ENCODE measurements at places on chromosomes 7 and 10. TPM values are rescaled to one million over a fixed set of nuclear protein-coding genes. Genes with fewer than 3 reads are reported as not detected.

- no peak for DNase-seq
- no peak overlapping the region for H3K27ac ChIP-seq
- no peak overlapping the region for H3K4me3 ChIP-seq
- no peaks in the 10 kb centered on the region for H3K27me3 ChIP-seq
- no peaks in the 10 kb centered on the region for H3K36me3 ChIP-seq
Observed at GRCh38 chr7:129343099-129343700, 91.0 kb upstream of the STRIP2 start.

Gene AKR1C1
- total RNA-seq: 397 TPM

GRCh38 chr7:98870121-98870651 lies 372 bp upstream of the TMEM130 start:
- H3K27ac ChIP-seq: no peak overlapping the region

Gene A1CF
- 204 TPM for total RNA-seq

Gene FGFR2
- total RNA-seq: 17.0 TPM

DNA sequence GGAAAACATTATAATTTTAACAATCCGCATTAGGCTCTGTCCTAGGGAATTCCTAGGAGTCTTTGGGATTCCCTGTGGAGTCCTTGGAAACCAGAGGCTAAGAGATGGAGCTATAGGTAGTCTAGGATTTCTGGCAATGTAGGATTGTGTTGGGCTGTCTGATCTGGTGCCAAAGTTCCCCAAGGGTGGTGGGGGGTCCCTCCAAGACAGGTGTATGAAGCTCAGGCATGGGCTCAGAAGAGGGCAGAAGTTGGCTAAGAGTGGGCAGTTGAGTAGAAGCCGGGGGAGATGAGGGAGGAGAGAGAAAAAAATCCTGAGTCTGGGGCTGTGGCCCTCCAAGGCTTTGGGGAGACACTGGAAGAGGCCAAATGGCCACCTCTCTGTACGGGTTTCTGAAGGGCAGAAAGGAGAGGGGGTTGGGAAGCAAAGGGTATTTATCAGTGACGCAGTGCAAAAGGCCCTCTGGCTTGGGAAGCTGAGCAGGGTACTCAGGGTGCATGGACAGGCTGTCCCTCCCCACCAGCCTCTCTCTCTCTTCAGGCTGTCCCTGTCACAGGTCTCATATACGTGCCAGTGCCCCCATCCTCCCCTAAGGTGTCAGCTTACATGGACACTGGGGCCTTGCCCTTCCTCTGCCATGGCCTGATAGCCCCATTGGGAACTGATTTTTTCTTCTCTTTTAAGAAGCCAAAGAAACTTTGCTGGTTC lies 929 bp downstream of the HOXA6 start:
- no peaks in the 10 kb centered on the region for H3K4me1 ChIP-seq
- H3K4me3 ChIP-seq: no peak overlapping the region
- DNase-seq: no peak
- H3K27ac ChIP-seq: no peak overlapping the region

DNA sequence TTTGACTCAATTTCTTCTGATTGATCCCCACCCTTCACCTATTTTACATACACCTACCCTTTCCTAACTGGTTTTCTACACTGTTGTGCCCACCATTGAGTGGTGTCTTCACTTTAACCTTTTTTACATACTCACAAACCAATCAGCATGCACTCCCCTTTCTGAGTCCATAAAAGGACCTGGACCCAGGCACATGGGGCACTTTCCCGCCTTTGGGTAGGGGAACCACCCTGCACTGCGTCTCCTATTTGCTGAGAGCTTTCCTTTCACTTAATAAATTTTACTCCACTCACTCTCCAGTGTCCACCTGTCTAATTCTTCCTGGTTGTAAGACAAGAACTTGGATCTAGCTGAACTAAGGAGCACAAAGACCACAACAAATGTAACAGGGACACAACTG lies 33.8 kb downstream of the ANKMY2 start:
- no peaks in the 10 kb centered on the region for H3K36me3 ChIP-seq
- no peak overlapping the region for H3K4me3 ChIP-seq
- H3K4me1 ChIP-seq: no peaks in the 10 kb centered on the region
- H3K27ac ChIP-seq: no peak overlapping the region
- DNase-seq: no peak
- no peaks in the 10 kb centered on the region for H3K27me3 ChIP-seq

GRCh38 chr10:95821720-95822119 lies 65.8 kb downstream of the ENTPD1 start:
- DNase-seq: no peak
- H3K27ac ChIP-seq: no peak overlapping the region
- H3K36me3 ChIP-seq: no peaks in the 10 kb centered on the region
- H3K4me1 ChIP-seq: no peaks in the 10 kb centered on the region

DNA sequence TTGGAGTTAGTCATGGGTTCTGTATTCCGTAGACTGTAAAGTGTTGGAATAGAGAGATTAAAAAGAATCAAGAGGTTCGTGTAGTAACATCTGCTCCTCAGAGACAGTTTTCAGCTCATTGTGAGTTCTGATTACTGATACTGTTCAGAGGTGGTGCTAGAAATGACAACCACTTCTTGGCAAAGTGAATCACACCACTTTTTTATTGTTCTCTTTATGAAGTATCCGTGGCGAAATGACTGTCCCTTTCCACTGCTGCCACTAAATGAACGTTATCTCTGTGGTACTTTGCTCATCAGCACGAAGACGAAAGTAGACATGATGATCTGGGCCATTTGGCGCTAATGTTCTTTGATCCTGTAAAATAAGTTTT lies 860 bp downstream of the RPP30 start:
- H3K4me3 ChIP-seq: peak overlapping the region; percentile 77
- peaks cover 8% of the 10 kb centered on the region for H3K4me1 ChIP-seq
- no peaks in the 10 kb centered on the region for H3K36me3 ChIP-seq
- peaks cover 4% of the 10 kb centered on the region for H3K27me3 ChIP-seq

Gene ALOX5
- total RNA-seq: 3.7 TPM

Gene SGCE
- total RNA-seq: 16.6 TPM

Gene NKX2-3
- not detected for total RNA-seq

Gene FKBP6
- total RNA-seq: not detected

- H3K4me3 ChIP-seq: no peak overlapping the region
- no peaks in the 10 kb centered on the region for H3K27me3 ChIP-seq
- H3K36me3 ChIP-seq: no peaks in the 10 kb centered on the region
- no peaks in the 10 kb centered on the region for H3K4me1 ChIP-seq
Observed at GRCh38 chr10:125592897-125593296, 90.1 kb downstream of the TEX36 start.

DNA sequence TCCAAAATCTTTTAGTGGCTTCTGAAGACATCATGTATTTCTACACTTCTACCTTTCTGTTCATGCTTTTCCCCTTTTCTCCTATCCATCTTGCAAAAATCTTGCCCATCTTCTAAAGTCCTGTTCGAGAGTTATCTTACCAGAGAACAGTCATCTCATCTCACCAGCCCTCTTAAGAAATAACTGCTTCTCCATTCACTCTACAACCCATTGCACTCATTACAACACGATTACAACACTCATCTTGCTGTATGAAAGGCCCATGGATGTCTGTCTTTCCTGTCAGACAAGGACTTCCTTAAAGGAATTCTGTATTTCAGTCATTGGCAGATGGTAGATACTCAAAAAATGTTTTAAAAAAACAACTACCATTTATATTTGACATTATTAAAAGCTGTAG lies 30.8 kb downstream of the ZNF438 start:
- H3K27ac ChIP-seq: no peak overlapping the region
- DNase-seq: no peak
- no peaks in the 10 kb centered on the region for H3K36me3 ChIP-seq
- H3K27me3 ChIP-seq: no peaks in the 10 kb centered on the region
- H3K4me3 ChIP-seq: no peak overlapping the region
- peaks cover 3% of the 10 kb centered on the region for H3K4me1 ChIP-seq

GRCh38 chr10:28181478-28182096 lies 121.3 kb downstream of the MPP7 start:
- H3K36me3 ChIP-seq: no peaks in the 10 kb centered on the region
- H3K27ac ChIP-seq: no peak overlapping the region
- H3K4me3 ChIP-seq: no peak overlapping the region
- H3K4me1 ChIP-seq: no peaks in the 10 kb centered on the region
- no peaks in the 10 kb centered on the region for H3K27me3 ChIP-seq

Gene PDLIM1
- total RNA-seq: 105 TPM

GRCh38 chr10:43409385-43410109 lies 561 bp upstream of the HNRNPF start:
- H3K27ac ChIP-seq: peak overlapping the region; percentile 91
- DNase-seq: peak; percentile 65
- H3K4me1 ChIP-seq: peaks cover 24% of the 10 kb centered on the region
- H3K27me3 ChIP-seq: no peaks in the 10 kb centered on the region
- no peaks in the 10 kb centered on the region for H3K36me3 ChIP-seq
- H3K4me3 ChIP-seq: peak overlapping the region; percentile 77

Gene PURB
- total RNA-seq: 6.9 TPM

DNA sequence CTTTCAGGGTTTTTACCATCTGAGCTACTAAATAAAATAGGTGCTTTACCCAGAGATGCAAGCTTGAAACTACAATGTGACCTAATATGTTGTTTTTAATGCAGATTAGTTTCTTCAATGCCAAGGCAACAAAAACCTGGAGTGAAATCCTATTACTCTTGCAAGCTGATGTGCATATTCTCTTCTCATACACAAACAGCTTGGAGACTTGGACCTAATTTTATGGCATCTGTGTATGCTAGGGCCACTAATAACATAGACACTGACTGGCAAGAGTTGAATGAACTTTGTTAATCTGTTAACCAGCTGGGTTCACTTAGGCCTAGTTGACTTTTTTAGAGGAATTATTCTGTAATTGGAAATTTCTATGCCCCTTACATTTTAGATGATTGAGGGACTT lies 23.4 kb upstream of the SMIM30 start:
- H3K36me3 ChIP-seq: no peaks in the 10 kb centered on the region
- DNase-seq: no peak
- no peaks in the 10 kb centered on the region for H3K27me3 ChIP-seq

- DNase-seq: no peak
- no peaks in the 10 kb centered on the region for H3K27me3 ChIP-seq
- no peaks in the 10 kb centered on the region for H3K36me3 ChIP-seq
- no peaks in the 10 kb centered on the region for H3K4me1 ChIP-seq
- no peak overlapping the region for H3K4me3 ChIP-seq
Observed at GRCh38 chr7:136900005-136900404, 31.6 kb downstream of the CHRM2 start.

DNA sequence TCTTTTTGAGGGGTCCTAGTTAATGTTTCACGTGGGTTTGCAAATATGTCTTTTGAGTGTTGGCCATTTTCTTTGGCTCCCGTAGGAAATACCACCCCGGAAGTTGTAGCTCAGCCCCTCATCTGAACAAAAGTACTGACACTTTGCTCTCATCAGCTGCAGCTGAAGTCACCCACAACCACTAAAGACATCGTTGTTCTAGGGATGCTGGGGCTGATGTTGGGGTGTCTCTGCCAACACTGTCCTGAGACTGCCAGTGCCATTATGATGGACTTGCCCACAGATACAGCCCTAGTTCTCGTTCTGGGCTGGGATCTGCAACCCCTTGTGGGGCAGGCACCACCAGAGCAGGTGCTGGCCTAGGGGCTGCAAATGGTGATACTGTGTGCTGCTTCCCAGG lies 82.6 kb upstream of the ARHGAP21 start:
- H3K4me3 ChIP-seq: no peak overlapping the region
- no peak overlapping the region for H3K27ac ChIP-seq
- no peak for DNase-seq
- H3K27me3 ChIP-seq: no peaks in the 10 kb centered on the region

DNA sequence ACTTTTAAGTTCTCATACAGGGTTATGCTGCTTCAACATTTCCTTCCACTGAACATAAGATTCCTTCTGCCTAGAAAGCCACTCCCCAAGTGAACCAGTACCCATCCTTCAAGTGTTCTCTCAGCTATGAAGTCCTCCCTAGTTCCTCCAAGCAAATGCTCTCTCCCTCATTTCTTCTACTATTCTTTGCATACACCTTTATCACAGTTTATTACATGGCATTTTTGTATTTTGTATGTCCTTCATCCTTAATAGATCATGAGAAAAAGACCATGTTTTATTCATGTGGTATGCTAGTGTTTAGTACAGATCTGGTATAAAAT lies 1.9 kb downstream of the SYPL1 start:
- no peak overlapping the region for H3K27ac ChIP-seq
- H3K4me1 ChIP-seq: peaks cover 43% of the 10 kb centered on the region
- no peaks in the 10 kb centered on the region for H3K36me3 ChIP-seq
- no peak overlapping the region for H3K4me3 ChIP-seq

Gene ITPRID1
- total RNA-seq: not detected

DNA sequence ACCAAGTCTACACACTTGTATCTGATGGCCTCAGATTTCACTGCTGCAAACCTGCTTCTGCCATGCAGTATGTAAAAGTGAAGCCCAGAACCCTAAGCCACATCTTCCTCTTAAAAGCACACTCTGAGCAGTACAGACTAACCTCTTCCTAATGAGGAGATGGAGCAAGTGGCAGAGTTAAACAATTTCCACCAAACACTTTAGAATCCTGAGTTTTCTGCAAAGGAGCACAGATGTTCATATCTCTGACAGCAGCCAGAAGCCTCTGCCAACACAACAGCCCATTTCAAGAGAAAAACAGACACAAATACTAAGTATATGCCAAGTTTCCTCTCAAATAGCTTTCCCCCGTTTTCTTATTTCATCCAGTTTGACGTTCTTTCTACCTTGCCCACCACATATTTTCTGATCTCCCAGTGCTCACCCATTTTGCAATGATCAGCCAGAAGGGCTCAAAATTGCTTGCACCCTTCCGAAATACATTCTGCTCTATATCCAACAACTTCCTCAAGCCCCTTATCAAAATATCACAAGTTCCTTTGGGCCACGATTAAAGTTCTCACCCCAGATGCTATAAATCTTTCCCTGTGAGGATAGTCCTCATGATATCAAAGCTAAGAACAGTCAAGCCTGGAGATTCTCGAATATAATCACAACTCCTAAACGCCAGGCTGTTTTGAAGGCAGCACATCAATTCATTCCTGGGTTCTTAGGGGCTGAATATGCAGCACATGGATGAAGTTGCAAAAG lies 27.5 kb downstream of the ELMO1 start:
- H3K27me3 ChIP-seq: no peaks in the 10 kb centered on the region
- H3K4me1 ChIP-seq: peaks cover 27% of the 10 kb centered on the region
- no peak for DNase-seq

DNA sequence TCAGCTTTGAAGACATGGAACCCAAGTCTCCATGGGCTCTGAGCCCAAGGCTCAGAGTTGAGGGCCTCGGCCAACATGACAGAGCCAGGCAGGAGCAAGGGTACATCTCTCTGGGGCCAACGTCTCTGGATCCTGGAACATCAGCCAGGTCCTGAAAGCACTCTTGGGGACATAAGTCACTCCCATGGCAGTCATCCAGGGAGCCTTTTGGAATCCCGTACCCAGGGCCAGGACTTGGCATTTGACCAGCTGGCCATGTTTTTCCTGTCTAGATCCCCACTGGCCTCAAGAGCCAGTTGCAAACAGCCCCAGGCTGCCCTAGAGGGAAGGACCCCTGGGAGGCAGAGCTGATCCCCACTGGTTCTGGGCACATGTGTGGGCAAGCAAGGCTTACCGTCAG lies 4.3 kb upstream of the CXCL12 start:
- H3K36me3 ChIP-seq: no peaks in the 10 kb centered on the region
- H3K4me1 ChIP-seq: no peaks in the 10 kb centered on the region
- H3K4me3 ChIP-seq: no peak overlapping the region
- H3K27me3 ChIP-seq: no peaks in the 10 kb centered on the region
- peak; percentile 92 for DNase-seq

Gene BRAT1
- total RNA-seq: 23.0 TPM

Data from right lobe of liver (tissue), 6 donors.